Activated CD8-positive, alpha-beta memory T cell treated with anti-CD3 and anti-CD28 coated beads for 24 hours (primary cell): ENCODE measurements at places on chromosomes 1 and 21.

DNA sequence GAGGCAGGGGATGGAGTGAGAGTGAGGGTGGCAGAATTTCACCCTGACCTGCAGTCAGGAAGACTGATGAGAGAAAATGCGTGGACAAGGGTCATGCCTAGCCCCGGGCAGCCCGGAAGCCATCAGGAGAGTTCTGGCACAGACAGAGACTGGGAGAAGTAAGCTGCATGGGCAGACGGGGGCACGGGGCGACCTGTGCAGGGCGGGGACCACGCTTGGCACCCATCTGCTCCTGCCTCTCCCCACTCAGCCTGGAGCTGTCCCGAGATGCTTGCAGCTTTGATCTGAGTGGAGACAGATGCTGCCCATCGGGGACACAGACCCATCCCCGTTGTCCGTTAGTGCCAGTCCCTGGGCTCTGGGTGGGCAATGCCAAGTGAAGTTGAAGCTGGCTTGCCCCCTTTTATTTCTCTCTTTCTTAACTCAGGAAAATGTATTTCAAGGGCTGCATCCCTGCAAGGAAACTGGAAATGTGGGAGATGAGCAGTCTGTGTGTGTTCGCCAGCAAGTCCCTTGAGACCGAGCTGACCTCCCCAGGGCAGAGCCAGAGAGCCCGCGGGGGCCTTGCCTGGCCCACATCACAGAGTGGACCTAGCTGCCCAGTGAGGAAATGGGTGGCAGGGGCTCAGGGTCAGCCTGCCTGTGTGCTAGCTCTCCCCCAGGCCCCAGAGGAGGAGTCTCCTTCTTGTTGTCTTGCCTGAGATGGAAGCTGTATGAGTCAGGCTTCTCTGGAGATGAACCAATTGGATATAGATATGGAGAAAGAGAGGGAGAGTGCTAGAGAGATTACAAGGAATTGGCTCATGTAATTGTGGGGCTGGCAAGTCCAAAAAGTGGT lies 121.3 kb upstream of the C1orf174 start:
- peak; percentile 41 for DNase-seq

DNA sequence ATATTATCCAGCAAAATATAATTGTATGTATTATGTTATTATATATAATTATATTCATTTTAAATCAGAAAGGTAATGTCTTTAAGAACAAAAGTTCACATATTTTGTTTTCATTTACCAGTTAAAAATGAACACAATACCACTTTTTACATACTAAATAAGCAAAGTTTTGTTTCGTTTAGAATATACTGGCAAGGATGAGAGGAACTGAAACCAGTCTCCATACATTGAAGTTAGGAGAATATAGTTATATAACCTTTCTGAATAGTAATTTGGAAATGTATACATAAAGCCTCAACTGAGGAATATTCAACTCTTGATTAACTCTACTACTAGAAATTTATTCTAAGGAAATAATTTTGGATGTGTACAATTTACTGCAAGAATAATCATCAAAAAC lies 110.5 kb downstream of the ZNF644 start:
- no peak for DNase-seq

GRCh38 chr1:18950401-18951026 lies 6.0 kb downstream of the IFFO2 start:
- no peak for DNase-seq

- DNase-seq: no peak
These were observed 10.0 kb downstream of the ADAMTS1 start for GRCh38 chr21:26835027-26835713.

DNA sequence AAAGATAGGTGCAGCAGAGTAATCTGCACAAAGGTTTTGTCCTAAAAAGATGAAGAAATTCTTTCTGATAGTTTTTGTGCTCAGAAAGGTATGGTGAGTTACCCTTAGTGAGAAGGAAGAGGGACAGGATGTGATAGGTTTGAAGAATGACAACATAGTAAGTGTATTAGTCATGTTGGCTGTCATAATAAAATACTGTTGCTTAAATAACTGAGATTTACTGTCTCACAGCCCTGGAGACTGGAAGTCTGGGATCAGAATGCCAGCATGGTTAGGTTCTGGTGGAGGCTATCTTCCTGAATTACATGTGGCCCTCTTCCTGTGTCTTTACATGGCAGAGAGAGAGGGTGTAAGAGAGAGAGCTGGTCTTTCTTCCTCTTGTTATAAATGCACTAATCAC lies 965.2 kb downstream of the TTLL7 start:
- DNase-seq: no peak

DNA sequence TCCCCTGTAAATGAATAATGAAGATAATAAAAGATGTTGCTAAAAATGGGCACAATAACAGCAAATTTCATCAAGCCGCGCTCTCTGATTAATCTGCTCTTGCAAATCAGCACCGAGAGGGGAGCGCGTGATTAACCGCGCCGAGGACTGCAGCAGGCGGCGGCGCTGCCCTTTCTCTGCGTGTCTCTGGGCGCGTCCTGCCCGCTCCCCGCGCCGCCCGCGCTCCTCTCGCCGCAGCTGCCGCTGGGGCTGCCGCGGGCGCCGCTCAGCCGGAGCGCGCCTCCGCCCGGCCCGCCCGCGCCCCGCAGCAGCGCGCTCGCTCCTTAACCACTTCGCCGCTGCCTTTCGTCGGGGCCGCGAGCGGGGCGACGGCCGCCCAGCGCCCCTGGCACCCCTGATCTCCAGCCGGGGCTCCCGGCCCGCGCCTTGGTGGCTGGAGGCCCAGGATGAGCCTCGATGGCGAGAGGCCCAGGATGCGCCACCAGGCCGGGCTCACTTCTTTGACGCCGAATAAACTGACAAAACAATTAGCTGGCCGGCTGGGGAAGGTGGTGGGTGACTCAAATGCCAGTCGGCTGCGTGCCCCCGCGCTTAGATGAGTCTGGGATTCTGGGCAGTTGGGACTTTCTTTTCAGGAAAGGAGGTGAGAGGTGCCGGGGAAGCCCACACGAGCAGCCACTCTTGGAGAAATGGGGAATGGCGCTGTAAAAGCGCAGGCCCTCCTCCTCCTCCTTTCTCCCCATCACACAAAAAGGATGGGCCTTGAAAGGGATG lies 221.4 kb upstream of the PKN2 start:
- DNase-seq: no peak

DNA sequence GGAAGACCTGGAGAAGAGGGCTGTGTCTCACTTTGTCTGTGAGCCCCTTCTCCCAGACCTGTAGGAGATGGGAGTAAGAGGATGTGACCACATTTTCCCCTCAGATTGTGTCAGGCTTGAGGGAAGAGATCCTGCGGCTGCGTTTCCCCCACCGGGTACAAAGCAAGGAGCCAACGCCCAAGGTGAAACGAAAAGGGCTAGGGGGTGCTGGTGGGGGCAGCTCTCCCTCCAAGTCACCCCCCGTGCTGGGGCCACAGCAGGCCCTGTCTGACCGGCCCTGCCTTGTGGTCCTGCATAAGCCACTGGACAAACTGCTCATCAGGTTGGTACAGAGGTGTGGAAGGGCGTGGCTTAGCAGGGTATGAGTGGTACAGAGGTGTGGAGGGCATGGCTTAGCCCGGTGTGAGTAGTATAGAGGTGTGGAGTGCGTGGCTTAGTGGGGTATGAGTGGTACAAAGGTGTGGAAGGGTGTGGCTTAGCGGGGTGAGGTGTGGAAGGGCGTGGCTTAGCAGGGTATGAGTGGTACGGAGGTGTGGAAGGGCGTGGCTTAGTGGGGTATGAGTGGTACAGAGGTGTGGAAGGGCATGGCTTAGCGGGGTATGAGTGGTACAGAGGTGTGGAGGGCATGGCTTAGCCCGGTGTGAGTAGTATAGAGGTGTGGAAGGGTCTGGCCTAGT lies 30.6 kb downstream of the HYI start:
- DNase-seq: no peak

DNA sequence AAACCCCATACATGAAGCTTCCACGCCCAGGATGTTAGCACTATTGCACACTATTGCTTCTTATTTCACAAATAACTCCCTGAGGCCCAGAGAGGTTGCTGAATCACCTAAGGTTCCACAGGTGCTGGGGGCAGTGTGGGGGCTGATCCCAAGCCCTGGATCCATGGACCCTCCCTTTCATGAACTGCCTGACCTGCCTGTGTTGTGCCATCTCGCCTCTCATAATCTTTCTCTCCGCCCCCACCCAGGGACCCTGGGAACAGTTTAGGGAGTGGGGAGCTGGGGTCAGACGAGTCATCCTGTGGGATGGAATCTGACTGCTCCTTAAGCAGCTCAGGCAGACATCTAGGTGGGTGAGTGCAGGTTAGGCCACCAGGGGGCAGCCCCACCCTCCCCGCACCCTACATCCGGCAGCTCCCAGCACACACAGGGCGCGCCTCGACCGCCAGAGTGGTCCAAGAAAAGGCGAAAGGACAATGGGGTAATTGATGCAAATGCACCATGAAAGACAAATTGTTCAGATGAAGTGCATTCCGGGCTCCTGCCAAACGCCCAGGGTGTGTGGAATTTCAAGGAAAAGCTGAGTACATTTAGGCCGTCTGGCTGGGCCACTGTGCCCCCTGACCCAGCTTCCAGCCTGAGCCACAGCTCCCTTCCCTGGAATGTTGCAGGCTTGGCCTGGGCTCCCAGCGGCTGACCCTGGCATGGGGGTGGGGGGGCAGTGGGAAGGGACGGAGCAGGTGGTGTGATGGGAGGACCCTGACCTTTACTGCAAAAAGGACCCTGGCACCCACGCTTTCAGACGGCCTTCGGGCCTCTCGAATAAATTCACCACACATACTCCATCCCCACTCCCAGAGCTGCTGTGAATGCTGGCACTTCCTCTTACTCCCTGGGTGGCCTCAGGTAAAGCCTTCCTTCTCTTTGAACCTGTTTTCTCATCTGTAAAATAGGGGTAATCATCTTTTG lies 20.8 kb downstream of the PHLDA3 start:
- peak; percentile 83 for DNase-seq

DNA sequence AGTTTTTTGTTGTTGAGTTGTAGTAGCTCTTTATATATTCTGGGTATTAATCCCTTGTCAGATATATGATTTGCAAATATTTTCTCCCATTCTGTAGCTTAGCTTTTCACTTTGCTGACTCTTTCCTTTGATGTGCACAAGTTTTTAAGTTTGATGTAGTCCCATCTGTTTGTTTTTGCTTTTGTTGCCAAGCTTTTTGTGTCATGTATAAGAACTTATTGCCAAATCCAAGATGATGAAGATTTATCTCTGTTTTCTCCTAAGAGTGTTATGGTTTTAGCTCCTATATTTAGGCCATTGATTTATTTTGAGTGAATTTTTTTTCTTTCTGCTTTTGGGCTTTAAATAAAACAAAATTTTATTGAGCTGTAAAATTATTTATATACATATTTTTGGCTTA lies 52.1 kb upstream of the KRTAP19-8 start:
- no peak for DNase-seq

- DNase-seq: no peak
These were observed 147.6 kb downstream of the NEK7 start for GRCh38 chr1:198304431-198304830.

DNA sequence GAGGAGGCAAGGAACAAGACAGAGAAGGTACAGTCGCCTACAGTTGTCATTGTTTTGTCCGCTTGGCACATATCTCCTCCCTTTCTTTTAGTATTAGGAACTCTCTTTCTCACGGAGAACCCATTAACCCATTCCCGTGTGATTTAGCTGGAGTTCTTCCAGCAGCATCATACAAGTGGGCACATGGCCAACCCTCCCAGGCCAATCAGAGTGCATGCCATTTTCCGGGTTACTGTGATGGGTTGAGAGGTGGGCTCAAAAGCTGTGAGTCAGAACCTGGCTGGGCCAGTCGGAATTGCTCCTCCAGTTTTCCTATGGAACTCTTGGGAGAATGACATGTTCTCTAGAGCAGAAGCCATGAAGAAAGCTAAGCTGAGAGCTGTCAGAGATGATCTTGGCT lies 83.1 kb upstream of the SOD1 start:
- no peak for DNase-seq

DNA sequence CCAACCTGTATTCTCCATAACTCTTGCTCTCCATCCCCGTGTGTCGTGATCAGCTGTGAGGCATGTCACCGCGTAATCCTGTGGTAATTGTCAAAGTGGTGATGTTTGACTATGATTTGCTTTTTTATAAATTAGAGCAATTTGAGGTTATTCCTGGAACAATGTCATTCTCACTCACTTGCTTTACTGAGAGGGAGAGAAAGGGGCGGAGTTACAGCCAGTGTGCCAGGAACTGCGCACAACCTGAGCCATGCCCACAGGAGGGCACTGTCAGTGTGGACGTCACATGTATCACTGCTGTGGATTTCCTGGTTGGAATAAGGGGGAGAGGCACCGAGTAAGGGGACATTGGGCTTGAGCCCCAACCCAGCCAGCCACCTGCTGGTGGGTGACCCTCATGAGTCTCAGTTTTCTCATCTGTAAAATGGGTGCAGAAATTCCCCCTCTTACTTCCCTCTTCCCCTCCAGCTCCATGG lies 6.9 kb downstream of the ADGRB2 start:
- no peak for DNase-seq

- no peak for DNase-seq
These were observed 19.6 kb downstream of the TMEM53 start for GRCh38 chr1:44654621-44655187.

- DNase-seq: no peak
These were observed 2.7 kb downstream of the ERRFI1 start for GRCh38 chr1:8023287-8023994.

DNA sequence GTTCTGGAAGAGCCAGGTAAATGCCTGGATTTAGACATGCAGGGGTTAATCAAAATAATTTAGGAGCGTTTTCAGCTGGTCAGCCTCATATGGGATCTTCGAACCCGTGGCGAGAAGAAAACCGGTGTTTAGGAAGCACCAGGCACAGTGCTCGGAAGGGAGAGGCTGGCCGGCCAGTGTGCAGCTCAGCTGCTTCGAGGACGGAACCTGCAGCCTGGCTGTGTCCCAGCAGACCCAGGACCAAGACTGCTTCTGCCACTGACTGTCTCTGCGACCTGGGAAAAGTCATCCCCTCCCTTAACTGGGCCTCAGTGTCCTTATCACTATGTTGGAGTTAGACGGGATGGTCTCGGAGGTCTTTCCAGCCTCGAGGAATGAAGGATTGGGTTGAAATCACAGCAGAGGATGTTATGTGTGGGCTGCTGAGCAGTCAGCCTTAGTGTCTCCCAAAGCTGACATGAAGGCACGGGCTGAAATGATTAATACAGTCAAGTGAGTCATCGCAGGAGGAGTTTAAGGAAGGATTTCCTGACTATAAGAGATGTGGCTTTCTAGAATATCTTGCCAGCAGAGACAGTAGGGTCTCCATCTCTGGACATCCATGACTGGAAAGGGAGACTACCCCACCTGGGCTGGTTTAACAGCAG lies 20.8 kb downstream of the PPFIA4 start:
- no peak for DNase-seq

DNA sequence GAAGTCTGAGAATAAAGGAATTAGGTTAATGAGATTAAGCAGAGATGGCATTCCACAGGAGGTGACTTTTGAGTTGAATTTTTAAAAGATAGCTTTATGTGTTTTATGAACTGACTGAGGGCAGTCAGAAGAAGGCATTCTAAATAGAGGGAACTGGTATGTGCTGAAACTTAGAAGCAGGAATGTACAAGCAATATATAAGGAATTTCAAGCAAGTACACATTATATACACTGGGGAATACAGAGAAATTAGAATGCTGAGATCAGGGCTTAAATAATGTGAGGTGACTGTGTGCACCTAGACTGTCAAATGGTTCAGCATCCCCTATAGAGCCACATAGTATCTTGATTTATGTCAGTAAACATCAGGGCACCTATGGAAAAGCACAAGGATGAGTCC lies 19.3 kb downstream of the WNT2B start:
- no peak for DNase-seq
